Caco-2 (cell line): ENCODE measurements at places on chromosomes 2 and 18. TPM values are rescaled to one million over a fixed set of nuclear protein-coding genes. Genes with fewer than 3 reads are reported as not detected.

DNA sequence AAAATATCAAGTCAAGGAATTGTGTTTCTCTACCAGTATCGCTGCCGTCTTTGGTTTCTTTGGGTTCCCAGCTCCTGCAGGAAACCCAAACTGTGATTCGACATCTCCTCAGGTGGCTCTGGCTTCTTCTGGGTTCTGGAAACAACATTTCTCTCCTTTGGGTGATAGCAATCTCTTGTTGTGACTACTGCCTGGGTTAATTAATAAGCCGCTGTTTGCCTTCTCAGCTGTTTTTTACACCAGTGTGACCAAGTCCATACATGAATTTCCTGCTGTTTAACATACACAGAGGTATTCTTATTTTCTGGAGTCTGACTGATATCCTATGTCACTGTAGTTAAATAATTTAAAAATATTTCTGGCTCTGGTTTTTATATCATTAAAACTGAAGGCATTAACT, 112.5 kb upstream of the DCC start:
- no peak for DNase-seq

GRCh38 chr2:7904319-7904718, 777.5 kb upstream of the ID2 start:
- DNase-seq: no peak

- DNase-seq: no peak
These were observed 159.4 kb downstream of the LTBP1 start for GRCh38 chr2:33106115-33106514.

- no peak for DNase-seq
These were observed 23.5 kb downstream of the IFIH1 start for GRCh38 chr2:162295009-162295408.

DNA sequence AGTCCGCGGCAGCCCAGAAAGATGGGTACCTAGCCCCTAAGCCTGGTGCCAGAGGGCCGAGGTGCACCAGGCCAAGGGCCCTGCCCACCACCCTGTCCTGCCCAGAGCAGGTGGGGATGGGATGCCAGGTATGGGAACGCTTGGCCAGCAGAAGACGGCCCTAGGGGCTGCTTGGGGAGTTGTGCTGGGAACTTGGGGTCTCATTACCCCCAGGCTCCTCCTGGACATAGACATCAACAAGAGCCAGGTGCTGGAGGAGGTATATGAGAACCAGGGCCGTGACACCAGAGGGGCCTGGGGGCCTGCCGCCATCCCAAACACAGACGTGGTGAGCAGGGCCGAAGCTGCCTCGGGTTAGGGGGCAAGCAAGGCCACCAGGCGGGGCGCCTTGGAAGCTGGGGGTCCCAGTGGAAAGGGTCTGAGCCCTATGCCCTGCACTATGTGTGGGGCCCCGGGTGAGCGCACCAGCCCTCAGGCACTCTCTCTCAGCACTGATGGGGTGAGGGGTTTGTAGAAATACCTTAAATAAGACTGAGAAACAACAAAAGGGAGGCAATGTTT, 46.9 kb downstream of the FER1L5 start:
- no peak for DNase-seq

GRCh38 chr2:111227716-111228141, 107.0 kb downstream of the BCL2L11 start:
- DNase-seq: no peak

- no peak for DNase-seq
These were observed 35.4 kb upstream of the EMILIN2 start for GRCh38 chr18:2811416-2811815.

Gene CXCR4
- 1.00 and 1.4 TPM in 2 replicates for total RNA-seq

Gene CNDP1
- total RNA-seq: 0.48 TPM in 1 of 2 replicates, not detected in the other

Gene SCN3A
- not detected in 2 replicates for total RNA-seq

DNA sequence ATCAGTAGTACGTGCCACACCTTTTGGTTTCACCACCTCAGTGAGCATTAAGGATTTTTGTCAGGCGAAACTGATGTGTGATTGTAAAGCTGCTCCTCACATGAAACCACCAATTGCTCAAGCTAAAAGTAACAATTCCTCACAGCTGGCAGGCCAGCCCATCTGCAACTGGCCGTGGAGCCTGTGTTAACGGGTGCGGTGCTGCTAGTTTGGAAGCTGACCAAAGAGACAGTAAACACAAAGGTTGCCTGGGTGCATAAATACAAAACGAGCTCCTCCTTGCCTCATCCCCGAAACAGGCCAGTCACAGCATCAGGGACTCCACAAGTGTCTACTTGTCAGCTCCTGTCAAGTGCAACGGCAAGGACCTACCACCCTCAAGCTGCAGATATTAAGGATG, 32.0 kb downstream of the LGALSL start:
- DNase-seq: no peak

Gene CRYBA2
- 0.59 TPM in 1 of 2 replicates, not detected in the other for total RNA-seq
